ENCODE measurements at places on chromosomes 16 and 17.

DNA sequence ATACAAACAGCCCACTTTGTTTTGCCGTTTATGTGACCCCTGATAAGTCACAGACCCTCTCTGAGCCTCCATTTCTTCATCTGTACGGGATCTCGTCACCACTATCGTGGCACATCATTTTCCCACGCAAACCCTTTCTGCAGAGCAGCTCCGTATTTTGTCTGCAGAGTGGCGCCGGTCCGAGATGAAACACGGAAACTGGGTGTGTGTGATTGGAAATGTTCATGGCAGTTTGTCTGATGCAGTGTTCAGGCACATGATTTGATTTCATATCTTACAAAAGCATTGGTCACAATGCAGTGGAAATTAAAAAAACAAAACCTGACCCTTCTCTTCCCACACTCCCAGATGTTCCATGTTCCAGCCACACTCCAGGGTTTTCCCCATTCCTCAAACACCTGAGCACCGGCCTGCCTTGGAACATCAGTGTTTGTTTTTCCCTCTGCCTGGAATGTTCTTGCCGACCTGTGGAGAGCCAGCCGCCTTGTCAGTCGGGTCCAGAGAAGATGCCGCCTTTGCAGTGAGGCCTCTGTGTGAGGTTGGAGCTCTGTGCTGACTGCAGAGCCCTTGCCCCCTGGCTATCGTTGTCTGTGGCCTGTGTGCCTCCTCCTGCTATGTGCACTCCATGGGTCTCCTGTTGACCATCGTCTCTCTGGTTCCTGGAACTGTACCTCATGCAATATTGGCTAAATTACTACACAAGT lies 39.2 kb downstream of the NT5M start:
- DNase-seq: no peak

- DNase-seq: peak; percentile 65
Measured at GRCh38 chr16:57648581-57649442, 19.3 kb upstream of the ADGRG3 start.

GRCh38 chr17:71709271-71709890 lies 411.4 kb upstream of the SOX9 start:
- no peak for DNase-seq

GRCh38 chr17:2723505-2723996 lies 12.0 kb upstream of the CLUH start:
- DNase-seq: no peak

DNA sequence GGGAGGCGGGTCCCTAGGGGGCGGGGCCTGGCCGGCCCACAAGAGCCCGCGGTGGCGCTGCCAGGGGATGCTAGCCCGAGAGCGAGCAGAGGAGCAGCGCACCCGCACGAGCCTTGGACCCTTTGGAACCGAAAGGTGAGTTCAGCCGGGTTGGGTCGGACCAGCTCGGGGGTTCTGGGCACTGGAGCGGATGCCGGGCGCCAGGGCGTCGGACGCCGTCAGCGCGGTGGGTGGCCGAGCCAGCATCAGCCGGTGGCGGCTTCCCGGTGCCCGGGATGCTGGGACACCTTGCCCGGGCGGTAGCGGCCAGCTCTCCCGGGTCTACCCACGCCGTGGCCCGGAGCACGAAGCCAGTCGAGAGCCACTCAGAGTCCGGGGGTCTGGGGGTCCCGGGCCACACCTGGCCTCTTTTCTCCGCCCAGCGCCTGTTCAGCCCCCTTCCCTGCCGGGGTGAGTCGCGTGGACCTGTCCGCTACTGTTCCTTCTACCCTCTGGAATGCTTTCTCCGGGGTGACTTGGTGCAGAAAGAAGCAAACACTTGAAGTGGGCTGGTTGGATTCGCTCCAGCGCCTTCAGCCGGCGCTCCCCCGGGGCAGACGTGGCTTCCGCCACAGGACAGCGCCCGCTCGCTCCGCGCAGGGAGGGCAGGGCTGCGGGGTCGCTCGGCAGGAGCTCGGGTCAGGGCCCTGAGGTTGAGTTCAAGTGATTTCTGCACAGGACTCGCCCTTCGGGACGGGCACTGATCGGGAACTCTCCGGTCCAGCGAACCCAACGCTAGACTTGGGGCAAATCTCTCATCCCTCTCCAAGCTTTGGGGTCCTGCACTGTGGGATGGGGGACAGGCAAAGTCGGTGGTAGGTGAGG lies at the start of gene SCNN1G:
Gene SCNN1G (plus strand): TSS at position 67 of the 864 bp plus-strand sequence. CDS start 3,527 bp downstream, outside the sequence.
- DNase-seq: no peak

Measured in anterior cingulate cortex (tissue), 58 donors.